LoVo (cell line): ENCODE measurements at places on chromosomes 16 and 17.

- DNase-seq = no peak
Measured at GRCh38 chr17:20997711-20998570, 44.9 kb downstream of the USP22 start.

- peak; percentile 15 for DNase-seq
Measured at GRCh38 chr16:7137560-7138330, 194.9 kb upstream of the RBFOX1 start.

DNA sequence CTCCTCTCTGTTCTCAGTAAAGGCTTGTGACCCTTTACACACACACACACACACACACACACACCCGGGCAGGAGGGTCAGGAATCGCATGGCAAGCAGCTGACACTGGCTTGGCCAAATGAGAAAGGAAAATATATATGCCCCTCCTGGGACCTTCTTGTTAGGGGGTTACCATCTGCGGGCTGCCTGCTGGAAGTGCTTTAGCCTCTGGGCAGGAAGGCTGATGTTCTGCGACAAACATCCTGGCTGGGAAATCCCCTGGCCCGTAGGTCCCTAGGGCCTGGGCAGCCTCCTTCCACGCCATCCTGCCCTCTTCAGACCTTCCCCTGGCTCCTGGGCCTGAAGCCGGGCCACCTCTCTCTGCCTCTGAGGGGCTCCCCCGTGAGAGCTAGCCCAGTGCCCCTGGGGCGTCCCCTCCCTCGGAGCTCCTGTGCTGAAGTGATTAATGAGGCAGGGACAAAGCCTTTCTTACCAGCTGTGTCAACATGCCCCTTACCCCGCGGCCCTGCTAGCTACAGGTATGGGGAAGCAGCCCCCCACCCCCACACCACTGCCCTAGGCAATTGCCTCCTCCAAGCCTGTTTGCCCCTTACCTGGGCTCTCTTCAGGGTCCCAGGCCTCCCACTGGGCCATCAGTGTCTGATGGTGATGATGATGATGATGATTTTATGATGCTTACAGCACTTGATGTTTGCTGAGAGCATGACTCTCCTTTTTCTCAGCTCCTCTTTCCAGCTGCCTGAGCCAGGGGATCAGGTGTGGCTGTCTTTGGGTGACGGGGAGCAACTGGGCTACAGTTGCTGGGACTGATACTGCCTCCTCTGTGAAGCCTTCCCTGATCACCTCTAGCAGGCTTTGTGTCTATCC lies 32.8 kb upstream of the ETV4 start:
- no peak for DNase-seq

DNA sequence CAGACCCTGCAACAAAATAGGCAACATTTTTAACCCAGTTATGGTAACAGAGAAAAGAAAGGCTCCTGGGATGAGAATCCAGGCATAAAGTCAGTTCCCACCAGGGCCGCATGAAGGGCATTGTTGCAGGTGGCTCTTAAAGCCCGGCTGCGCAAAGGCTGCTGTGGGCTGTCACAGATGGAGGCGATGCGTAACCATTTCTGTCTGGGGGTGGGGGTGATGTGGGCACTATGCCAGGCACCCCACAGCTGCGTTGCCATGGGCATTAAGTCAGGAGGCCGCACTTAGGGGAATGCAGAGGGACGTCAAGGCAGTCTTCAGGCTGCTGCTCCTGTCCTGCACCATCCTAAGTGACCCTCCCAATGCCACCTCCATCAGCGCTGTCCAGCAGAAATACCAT lies 228.4 kb downstream of the CPPED1 start:
- no peak for DNase-seq

- DNase-seq = no peak
Measured at GRCh38 chr17:2755891-2756724, 6.7 kb upstream of the CCDC92B start.

DNA sequence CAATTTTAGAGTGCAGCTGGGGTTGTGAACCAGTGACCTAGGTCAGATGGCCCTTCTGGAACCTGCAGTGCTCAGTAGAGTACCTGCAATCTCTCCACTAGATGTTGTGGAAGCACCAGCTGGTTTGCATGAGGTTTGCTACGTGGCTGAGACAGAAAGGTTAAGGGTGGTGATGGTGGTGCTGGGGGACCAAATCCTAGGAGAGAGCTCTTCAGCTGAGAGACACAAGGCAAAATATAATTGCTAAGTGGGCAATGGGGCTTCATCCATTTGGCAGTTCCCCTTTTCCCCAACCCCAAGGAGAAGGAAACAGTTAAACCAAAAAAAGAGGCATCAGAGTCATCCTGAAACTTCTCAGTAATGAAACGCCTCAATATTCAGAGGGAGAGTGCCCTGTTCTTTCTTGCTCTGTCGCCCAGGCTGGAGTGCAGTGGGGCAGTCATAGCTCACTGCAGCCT lies 13.9 kb downstream of the ITPRIPL2 start:
- no peak for DNase-seq

GRCh38 chr17:38325221-38325851 lies 18.4 kb downstream of the GPR179 start:
- no peak for DNase-seq

GRCh38 chr17:20852239-20852989 lies 190.4 kb downstream of the USP22 start:
- DNase-seq = no peak

- no peak for DNase-seq
Measured at GRCh38 chr17:18229771-18230170, 4.3 kb downstream of the LLGL1 start.

DNA sequence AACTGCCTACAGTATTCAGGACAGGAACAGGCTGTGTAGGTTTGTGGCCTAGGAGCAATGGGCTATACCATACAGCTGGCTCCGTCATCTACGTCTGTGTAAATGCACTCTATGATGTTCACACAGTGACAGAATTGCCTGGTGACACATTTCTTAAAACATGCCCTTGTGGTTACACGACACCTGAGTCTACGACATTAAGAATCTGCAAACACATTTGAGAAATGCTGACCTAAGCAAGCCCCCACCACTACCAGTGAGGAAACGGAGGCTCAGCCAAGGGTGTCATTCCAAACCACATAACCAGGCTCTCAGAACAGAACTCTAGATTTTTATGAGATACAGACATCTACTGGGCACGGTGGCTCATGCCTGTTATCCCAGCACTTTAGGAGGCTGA lies 23.5 kb downstream of the USP36 start:
- DNase-seq = no peak

- DNase-seq = no peak
Measured at GRCh38 chr16:83231729-83232128, 576.0 kb upstream of the HSBP1 start.

GRCh38 chr17:61517843-61518606 lies 65.8 kb downstream of the TBX4 start:
- no peak for DNase-seq

DNA sequence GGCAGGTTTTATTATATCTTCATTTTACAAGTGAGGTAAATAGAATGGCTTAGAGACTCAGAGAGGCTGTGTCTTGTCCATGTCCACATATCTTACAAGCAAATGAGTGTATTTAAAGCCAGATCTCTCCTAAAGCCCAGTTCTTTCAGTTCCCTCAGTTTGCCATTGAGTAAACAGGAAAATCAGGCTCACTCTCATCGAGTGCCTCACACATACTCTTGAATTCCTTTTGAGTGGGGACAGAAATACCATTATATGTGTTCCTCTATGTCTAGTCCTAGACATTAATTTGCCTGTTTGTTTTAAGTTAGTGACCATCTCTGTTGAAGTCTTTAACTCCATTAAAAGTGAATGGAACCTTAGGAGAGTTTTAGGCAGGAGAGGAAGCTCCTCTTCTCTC lies 40.1 kb downstream of the BPTF start:
- DNase-seq = no peak

GRCh38 chr17:610276-610675 lies 104.4 kb downstream of the VPS53 start:
- DNase-seq = no peak

DNA sequence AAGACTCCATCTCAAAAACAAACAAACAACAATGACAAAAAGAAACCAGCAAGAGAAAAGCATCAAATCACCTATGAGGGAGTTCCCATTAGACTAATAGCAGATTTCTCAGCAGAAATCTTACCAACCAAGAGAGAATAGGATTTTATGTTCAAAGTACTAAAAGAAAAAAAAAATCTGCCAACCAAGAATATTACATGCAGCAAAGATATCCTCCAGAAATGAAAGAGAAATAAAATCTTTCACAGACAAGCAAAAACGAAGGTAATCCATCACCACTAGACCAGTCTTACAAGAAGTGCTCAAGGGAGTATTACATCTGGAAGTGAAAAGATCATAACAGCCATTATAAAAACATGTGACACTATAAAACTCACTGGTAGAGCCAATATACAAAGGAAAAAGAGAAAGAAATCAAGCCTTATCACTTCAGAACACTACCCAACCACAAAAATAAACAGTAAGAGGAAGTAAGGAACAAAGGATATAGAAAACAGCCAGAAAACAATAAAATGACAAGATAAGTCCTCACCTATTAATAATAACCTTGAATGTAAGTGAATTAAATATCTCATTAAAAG lies 66.3 kb downstream of the STX8 start:
- no peak for DNase-seq

DNA sequence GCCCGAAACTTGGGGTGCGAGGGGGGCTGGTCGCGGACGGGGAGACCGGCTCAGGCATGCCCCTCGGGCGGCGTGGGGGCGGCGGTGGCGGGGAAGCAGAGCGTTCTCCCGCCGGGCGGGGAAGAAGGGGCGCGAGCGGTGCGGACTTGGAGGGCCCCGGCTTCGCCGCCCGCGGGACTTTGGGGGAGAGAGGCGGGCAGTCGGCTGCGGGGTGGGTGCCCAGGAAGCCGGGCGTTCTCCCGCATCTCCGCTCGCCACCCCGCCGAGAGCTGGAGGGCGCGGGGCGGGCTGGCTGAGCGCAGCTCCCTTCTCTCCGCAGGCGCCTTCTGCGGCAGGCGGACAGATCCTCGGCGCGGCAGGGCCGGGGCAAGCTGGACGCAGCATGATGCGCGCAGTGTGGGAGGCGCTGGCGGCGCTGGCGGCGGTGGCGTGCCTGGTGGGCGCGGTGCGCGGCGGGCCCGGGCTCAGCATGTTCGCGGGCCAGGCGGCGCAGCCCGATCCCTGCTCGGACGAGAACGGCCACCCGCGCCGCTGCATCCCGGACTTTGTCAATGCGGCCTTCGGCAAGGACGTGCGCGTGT lies 772 bp downstream of the NTN1 start:
- no peak for DNase-seq

GRCh38 chr16:85838381-85838780 lies 38.9 kb downstream of the COX4I1 start:
- no peak for DNase-seq

- no peak for DNase-seq
Measured at GRCh38 chr17:31888124-31888523, 13.4 kb downstream of the UTP6 start.

- no peak for DNase-seq
Measured at GRCh38 chr17:978103-979093, 1.2 kb downstream of the NXN start.

DNA sequence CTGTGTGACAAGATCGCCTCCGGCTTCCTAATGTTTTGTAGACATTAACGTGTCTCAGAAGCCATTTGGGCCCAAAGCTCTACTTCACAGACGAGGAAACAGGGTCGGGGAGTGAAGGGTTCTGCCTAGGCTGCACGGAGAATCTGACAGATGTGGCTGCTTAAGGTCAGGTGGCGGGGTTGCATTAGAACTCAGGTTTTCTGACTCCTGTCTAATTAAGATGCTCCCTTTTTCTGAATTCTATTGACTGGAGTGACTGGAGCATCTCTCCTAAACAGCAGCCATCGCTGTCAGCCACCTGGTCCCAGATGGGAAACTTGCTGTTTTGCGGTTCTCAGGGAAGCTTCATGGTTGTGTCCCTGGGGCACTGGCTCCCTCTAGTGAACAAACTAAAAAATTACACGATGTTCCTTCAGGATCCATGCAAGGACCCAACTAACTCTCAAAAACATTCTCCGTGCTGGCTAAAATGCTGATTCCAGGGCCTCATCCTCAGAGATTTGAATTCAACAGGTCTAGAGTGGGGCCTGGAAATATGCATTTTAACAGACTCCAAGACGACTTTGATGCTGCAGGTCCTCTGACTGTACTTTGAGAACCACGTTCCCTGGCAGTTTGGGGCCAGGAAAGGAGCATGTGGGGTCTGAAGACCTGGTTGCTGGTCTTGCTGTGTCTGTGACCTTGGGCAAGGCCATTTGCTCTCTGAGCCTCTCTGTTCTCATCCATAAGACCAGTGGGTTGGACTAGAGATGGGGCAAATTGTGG lies 117.4 kb downstream of the IRF8 start:
- DNase-seq = peak; percentile 65

- no peak for DNase-seq
Measured at GRCh38 chr17:43543771-43544575, 2.2 kb downstream of the ETV4 start.

GRCh38 chr17:78322327-78322857 lies 37.5 kb downstream of the SOCS3 start:
- DNase-seq = no peak

DNA sequence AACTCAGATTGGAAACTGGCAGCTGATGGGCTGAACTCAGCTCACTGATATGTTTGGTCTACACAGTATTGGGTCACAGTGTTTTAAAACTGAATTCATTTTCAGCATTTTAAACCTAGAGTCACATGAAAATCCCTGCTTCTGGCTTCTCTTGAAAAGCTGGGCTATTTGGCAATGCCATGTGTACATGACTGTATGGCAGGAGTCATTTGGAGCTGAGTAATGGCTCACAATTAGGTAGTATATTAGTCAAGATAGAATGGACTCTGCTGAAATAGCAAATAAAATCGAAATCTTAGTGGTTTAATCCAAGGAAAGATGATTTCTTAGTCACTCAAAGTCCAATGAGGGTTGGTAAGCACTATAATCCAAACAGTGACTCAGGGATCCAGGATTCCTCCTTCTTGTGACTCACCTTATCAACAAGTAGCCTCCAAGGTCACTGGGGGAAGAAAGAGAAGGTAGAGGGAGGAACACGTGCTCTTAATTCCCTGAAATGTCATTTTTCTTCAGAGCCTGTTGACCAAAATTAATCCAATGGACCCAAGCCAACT lies 13.9 kb upstream of the PMP22 start:
- peak; percentile 33 for DNase-seq

- no peak for DNase-seq
Measured at GRCh38 chr17:4834681-4835020, 1.5 kb downstream of the MINK1 start.

- DNase-seq = no peak
Measured at GRCh38 chr17:28343491-28343932, 8.0 kb downstream of the TNFAIP1 start.
